ENCODE measurements at places on chromosomes 11 and 22.

DNA sequence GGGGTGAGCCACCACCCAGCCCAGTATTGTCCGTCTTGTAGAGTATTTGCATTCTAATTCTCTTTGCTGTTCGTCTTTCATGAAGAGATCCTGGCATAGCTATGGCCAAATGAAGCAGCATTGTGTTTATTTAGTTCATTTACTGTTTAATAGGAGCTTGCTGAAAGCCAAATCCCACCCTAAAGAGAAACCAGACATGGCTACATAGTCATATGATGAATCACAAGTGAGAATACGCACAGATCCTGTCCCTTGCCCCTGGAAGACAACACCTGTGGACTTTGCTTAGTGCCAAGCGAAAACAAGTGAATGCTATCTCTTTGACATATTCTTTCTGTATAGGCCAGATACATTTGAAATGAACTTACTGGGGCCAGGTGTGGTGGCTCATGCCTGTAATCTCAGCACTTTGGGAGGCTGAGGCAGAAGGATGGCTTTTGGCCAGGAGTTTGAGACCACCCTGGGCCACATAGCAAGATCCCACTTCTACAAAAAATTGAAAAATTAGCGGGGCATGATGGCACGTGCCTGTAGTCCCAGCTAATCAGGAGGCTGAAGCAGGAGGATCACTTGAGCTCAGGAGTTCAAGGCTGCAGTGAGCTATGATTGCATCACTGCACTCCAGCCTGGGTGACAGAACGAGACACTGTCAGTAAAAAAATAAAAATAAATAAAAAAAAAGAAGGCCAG, 5.1 kb upstream of the ARFGAP3 start:
- DNase-seq: no peak

DNA sequence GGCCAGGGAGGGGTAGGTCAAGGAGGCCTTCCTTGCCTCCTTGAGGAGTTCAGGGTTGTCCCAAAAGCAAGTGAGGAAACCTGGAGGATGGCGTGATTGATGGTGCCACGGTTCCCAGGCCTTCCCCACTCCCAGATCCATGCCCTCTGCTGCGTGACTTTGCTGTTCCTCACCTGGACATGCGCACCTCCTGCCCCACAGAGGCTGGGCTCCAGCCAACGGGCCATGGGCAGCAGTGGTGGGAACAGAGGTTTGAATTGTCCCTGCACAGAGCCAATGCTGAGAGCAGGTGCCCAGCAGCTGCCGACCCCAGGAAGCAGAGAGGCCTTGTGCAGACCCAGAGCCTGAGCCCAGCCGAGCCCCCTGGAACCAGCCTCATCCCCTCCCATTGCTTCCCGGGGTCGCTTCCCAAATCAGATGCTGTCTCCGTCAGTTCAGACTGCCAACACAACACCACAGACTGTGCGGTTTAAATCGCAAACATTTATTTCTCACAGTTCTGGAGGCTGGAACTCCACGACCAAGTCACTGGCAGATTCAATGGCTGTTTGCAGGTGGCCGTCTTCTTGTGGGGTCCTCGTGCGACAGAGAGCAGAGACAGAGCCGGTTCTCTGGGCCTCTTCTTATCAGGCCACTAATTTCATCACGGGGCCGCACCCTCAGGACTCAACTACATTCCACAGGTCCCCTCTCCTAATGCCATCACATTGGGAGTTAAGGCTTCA, 6.2 kb upstream of the LINC01488 start:
- DNase-seq: no peak

DNA sequence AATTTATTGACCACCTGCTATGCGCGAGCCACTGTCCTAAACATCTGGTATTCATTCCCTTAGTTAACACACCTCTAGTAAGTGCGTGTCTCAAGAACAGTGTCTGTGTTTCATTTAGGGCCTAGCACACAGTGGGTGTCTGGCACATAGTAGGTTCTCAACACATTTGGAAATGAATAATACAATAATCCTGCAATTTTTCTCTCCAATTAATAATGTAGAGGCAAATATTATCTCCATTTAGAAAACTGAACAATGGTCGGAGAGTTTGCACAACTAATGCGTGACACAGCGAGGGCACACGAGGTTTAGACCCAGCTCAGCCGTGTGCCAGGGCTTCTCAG, 4.0 kb upstream of the NCF4 start:
- DNase-seq: no peak

- DNase-seq: no peak
These were observed 33.4 kb downstream of the TSG101 start for GRCh38 chr11:18493310-18493709.

GRCh38 chr11:7098235-7098832, 9.5 kb downstream of the RBMXL2 start:
- DNase-seq: no peak
